ENCODE measurements at places on chromosomes 2 and 18. TPM values are rescaled to one million over a fixed set of nuclear protein-coding genes. Genes with fewer than 3 reads are reported as not detected.

Gene REG1B
- 2.3 TPM for total RNA-seq

GRCh38 chr2:74092275-74092674, 55.4 kb downstream of the BOLA3 start:
- no peaks in the 10 kb centered on the region for H3K27me3 ChIP-seq
- peaks cover 76% of the 10 kb centered on the region for H3K36me3 ChIP-seq
- no peak overlapping the region for H3K4me3 ChIP-seq
- DNase-seq, result no peak

Gene FEV
- total RNA-seq, result 1.6 TPM

Gene LYPD1
- total RNA-seq, result not detected

GRCh38 chr2:105256431-105257047, 15.0 kb downstream of the GPR45 start:
- peaks cover 5% of the 10 kb centered on the region for H3K27me3 ChIP-seq
- H3K36me3 ChIP-seq, result no peaks in the 10 kb centered on the region
- no peak for DNase-seq
- no peak overlapping the region for H3K4me3 ChIP-seq
